ENCODE measurements at places on chromosomes 4 and X. TPM values are rescaled to one million over a fixed set of nuclear protein-coding genes. Genes with fewer than 3 reads are reported as not detected.

SH3TC1 gene
- total RNA-seq: 5.6 TPM

PNCK gene
- total RNA-seq: 21.0 TPM

IL9R gene
- 0.27 TPM for total RNA-seq

NUP62CL gene
- 7.8 TPM for total RNA-seq

SLBP gene
- 25.5 TPM for total RNA-seq

ARSJ gene
- 0.64 TPM for total RNA-seq

DRD5 gene
- total RNA-seq: 2.5 TPM

WFS1 gene
- 7.2 TPM for total RNA-seq

HSFX1 gene
- total RNA-seq: 3.0 TPM

EFNB1 gene
- 18.2 TPM for total RNA-seq

GUCY1B1 gene
- total RNA-seq: 30.3 TPM

SASH3 gene
- total RNA-seq: 1.8 TPM

GIMD1 gene
- total RNA-seq: not detected

RHOXF1 gene
- not detected for total RNA-seq

LDB2 gene
- total RNA-seq: 34.9 TPM

PI4K2B gene
- 6.8 TPM for total RNA-seq

DCAF4L1 gene
- 0.18 TPM for total RNA-seq
